ENCODE measurements at places on chromosomes 11 and 22.

- DNase-seq = peak; percentile 40
Measured at GRCh38 chr11:12280199-12280837, 97.1 kb upstream of the PARVA start.

DNA sequence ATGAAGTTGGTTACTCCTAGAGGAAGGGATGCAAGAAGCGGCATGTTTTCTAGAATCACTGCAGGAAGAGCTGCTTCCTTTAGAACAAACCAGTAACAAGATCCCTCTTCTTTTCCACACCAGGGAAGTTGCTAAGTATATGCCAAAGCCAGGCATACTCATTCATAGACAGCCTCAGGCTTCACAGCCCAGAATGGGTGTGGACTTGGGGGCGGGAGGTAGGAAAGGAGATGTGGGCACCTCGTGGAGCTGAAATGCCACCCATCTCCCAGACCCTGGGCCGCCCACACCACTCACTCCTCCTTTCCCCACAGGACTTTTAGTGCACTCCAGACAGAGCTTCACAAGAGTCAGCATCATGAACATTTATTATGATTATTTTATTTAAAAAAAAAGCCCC is 16.0 kb upstream of the TMEM121B start:
- no peak for DNase-seq

- no peak for DNase-seq
Measured at GRCh38 chr11:28058333-28058732, 49.6 kb downstream of the KIF18A start.

- no peak for DNase-seq
Measured at GRCh38 chr22:50621356-50621880, 6.5 kb downstream of the ARSA start.

GRCh38 chr22:39800790-39801520 is 92.6 kb downstream of the ENTHD1 start:
- no peak for DNase-seq

- no peak for DNase-seq
Measured at GRCh38 chr11:1650034-1650917, 20.7 kb downstream of the KRTAP5-5 start.

DNA sequence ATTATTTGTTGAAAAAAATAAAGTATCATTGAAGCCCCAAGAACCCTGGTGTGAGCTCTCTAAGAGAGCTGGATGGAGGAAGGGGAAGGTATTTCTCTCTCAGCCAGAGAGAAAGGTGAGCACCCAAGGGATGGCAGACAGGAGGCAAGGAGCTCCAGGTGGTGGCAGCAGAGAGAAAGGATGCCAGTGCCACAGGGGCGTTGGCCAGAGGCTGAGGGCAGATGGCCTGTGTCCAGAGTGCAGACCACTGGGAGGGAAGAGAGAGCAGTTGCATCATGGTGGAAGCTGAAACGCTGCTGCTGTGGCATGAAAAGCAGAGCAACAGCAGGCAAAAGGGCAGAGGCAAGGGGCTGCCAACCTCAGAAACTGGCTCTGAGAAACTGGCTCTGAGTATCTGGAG is 8.5 kb downstream of the SPON1 start:
- no peak for DNase-seq

DNA sequence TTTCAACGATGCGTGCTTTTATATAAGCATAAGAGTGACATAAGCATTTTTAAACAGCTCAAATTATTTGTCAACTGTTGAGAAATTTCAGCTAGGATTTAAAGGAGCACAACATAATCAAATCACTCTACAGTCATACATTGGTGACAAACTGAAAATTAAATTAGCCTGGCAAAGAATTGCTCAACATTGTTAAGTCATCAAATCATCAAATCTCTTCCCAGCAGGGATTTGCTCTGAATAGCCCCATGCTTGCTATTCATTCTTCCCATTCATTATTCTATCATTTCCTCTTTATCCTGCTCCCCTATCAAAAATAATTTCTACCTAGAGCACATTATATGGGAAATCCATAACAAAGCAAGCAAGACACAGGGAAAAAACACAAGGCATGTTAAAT is 198.7 kb upstream of the LUZP2 start:
- DNase-seq = no peak

DNA sequence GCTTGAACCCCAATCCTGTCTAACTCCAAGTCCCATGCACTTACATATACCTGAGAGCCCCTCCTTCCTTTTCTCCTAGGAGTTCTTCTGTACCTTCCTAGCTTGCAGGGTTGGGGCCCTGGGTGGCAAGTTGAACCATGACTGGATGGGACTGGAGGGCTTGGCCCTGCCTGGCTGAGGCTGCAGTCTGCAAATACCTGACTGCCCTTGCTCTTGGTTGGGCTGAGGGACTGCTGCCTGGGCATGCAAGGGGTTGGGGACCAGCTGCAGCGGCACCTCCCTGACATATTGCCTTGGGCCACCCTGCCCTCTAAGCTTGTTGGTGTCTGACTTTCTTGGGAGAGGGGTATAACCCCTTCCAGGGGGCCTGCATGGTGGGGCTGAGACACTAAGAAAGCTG is 9.8 kb upstream of the SLC39A13 start:
- no peak for DNase-seq

DNA sequence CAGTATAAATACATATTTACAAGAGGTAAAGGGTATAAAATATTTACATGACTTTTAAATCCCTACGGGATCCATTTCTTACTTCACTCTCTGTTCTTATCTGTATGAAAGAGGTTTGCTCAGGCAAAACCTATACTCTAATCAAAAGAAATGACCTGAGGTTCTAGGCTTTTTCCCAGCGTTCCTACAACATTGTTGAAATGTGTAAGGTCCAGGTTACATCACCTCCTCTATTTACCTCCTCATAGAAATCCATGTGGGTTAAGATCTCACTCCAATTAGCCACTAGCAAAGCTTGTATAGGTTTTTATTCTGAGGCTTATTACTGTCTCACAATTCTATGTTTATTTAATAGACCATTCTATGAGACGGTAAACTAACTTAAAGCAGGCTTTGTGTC is 12.0 kb upstream of the OR51L1 start:
- DNase-seq = no peak

GRCh38 chr11:43267856-43268580 is 43.8 kb upstream of the API5 start:
- no peak for DNase-seq

DNA sequence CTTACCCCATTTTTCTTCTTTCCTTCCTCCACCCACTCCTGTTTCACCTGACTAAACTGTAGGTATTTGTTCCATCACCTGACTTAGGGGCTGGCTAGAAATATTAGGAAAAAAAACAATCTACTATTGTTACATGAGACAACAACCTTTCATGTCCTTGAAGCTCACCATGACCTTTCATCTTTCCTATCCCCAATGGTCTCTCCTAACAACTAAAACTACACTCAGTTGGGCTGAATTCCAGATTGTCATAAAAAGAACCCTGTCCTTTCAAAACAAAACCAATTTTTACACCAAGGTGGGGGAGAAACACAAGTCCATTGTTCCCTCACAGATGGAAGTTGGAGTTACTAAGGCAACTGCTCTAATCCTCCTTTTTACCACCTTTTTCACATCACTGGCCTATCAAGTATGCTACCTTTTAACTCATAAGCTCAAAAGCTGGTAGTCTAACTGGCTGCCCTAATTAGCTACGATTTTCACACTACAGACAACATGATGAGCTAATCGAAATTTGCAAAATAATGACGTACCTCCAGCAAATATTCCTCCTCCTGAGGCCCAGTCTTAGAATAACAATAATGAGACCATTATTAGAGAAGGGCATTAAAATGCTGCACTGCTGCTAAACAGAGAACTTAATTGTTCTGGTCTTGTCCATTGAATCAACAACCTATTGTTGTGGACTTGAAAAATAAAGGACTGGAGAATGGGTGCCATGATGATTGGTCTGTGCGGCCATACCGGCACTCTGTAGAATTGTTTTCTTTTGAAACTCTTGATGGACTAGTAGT is 46.5 kb upstream of the SOX6 start:
- DNase-seq = no peak

DNA sequence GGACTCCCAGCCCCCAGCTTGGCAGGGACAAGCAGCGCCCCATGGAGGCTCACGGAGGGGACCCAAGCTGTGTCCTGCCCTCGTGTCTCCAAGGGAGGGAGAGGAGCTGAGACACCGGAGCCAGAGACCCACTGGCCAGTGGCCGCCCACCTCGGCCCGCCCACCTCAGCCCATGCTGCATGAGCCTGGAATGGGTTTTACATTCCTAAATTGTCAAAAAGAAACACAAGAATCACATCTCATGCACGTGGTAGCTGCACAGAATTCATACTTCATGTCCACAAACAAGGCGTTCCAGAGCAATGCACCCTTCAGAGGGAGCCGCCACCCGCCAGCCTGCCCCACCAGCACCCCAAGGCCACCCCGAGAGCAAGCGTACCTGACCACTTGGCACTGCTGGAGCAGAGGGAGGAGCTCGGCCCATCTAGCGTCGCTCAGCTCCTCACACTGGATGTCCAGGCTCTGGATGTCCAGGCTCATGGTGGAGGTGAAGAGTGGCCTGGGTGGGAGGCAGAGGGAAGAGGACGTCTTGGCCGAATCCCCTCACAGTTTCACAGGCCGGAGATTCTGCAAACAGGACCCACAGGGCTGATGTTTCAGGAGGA is 5.3 kb downstream of the RNH1 start:
- DNase-seq = no peak

GRCh38 chr11:17605651-17606122 is 58.6 kb downstream of the OTOG start:
- DNase-seq = no peak

All from LNCaP clone FGC (cell line).